K562 (cell line): ENCODE measurements at places on chromosomes 3 and 15.

DNA sequence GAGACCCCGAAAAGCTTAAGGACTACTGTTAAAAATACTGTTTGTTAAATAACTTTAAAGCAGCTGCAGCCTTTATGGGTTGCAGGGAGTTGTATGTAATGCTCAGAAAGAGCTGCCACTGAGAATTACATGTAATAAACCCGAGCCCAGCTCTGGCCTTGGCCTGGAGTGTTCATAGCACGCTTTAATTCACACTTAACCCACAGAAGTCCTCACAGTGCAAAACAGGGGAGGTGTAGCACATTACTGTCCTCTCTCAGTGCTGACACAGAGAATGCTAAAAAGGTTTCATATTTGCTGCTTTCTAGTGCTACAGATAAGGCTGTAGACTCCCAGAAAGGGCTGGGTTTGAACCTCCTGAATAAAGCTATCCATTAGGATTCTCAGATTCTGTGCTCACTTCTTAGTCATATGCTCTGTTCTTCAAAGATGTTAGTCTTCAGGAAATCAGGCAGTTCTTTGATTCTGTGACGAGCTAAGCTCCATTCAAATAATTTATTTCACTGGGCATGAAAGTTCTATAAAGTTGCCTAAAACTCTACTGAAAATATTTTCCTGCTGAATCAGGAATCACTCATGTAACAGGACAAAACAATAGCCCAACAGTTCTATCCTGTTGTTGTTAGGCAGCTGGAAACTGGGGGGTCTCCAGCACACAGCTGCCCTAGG is 108.0 kb downstream of the SENP2 start:
- DNase-seq, result no peak
- H3K4me1 ChIP-seq, result no peaks in the 10 kb centered on the region
- no peak overlapping the region for H3K4me3 ChIP-seq
- no peak overlapping the region; the same call in 2 of the 3 replicates for H3K27ac ChIP-seq
- peaks cover 26% of the 10 kb centered on the region for H3K36me3 ChIP-seq

- peaks cover 5% of the 10 kb centered on the region; the same call in 1 of the 3 replicates for H3K27me3 ChIP-seq
- H3K36me3 ChIP-seq, result no peaks in the 10 kb centered on the region
- DNase-seq, result no peak
- H3K27ac ChIP-seq, result no peak overlapping the region
- H3K4me3 ChIP-seq, result no peak overlapping the region
These were observed 1.6 kb upstream of the BNC1 start for GRCh38 chr15:83285979-83286553.

DNA sequence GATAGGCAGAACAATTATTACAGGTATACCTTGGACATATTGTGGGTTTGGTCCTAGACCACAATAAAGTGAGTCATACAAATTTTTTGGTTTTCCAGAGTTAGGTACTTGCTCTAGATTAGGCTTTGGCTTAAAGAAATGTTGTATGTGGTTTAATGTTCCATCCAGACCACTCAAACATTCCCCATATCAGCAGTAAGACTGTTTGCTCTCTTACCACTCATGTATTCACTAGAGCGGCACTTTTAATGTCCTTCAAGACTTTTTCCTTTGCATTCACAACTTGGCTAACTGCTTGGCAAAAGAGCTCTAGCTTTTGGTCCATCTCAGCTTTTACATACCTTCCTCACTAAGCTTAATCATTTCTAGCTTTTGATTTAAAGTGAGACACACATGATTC is 250.5 kb upstream of the SETMAR start:
- H3K27me3 ChIP-seq, result no peaks in the 10 kb centered on the region; the same call in 2 of the 3 replicates
- no peaks in the 10 kb centered on the region for H3K4me1 ChIP-seq
- no peaks in the 10 kb centered on the region for H3K36me3 ChIP-seq
- no peak overlapping the region for H3K4me3 ChIP-seq
- no peak for DNase-seq
- H3K27ac ChIP-seq, result no peak overlapping the region

GRCh38 chr15:52023169-52023922 is 4.3 kb downstream of the MAPK6 start:
- no peaks in the 10 kb centered on the region for H3K27me3 ChIP-seq
- H3K4me3 ChIP-seq, result no peak overlapping the region
- H3K27ac ChIP-seq, result peak overlapping the region; percentile 25
- H3K36me3 ChIP-seq, result peaks cover 13% of the 10 kb centered on the region; the same call in 2 of the 3 replicates
- peaks cover 24% of the 10 kb centered on the region for H3K4me1 ChIP-seq

GRCh38 chr15:25795712-25796111 is 67.4 kb downstream of the ATP10A start:
- H3K4me3 ChIP-seq, result no peak overlapping the region
- peaks cover 7% of the 10 kb centered on the region; the same call in 2 of the 3 replicates for H3K27me3 ChIP-seq
- no peak for DNase-seq
- H3K4me1 ChIP-seq, result no peaks in the 10 kb centered on the region

DNA sequence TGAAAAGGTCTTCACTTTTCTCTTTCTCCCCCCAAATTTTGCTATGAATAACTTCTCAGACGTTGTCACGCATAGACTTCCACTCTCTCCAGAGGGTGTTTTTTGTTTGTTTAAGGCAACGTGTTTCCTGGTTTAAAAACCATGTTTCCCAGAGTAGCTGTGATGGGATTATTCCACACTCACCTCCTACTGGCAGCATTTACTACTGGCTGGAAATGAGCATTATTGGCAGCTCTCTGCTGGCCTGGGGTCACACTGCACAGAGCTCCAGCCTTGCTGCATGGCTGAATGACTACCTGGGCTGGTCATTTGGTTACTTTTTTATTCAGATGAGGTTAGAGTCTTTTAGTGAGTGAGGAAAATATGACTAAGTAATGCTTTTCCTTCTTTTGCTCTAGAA is 65.2 kb downstream of the RARB start:
- no peaks in the 10 kb centered on the region for H3K36me3 ChIP-seq
- DNase-seq, result no peak
- no peak overlapping the region for H3K27ac ChIP-seq
- H3K4me1 ChIP-seq, result no peaks in the 10 kb centered on the region
- no peaks in the 10 kb centered on the region for H3K27me3 ChIP-seq

- H3K27ac ChIP-seq, result no peak overlapping the region
- DNase-seq, result no peak
- no peaks in the 10 kb centered on the region for H3K27me3 ChIP-seq
- peaks cover 13% of the 10 kb centered on the region; the same call in 1 of the 3 replicates for H3K36me3 ChIP-seq
- no peaks in the 10 kb centered on the region for H3K4me1 ChIP-seq
- no peak overlapping the region for H3K4me3 ChIP-seq
These were observed 44.5 kb downstream of the XXYLT1 start for GRCh38 chr3:195226445-195226844.

GRCh38 chr3:195003006-195003892 is 267.7 kb downstream of the XXYLT1 start:
- peaks cover 25% of the 10 kb centered on the region for H3K27me3 ChIP-seq
- H3K4me3 ChIP-seq, result no peak overlapping the region
- H3K4me1 ChIP-seq, result peaks cover 14% of the 10 kb centered on the region
- DNase-seq, result no peak

DNA sequence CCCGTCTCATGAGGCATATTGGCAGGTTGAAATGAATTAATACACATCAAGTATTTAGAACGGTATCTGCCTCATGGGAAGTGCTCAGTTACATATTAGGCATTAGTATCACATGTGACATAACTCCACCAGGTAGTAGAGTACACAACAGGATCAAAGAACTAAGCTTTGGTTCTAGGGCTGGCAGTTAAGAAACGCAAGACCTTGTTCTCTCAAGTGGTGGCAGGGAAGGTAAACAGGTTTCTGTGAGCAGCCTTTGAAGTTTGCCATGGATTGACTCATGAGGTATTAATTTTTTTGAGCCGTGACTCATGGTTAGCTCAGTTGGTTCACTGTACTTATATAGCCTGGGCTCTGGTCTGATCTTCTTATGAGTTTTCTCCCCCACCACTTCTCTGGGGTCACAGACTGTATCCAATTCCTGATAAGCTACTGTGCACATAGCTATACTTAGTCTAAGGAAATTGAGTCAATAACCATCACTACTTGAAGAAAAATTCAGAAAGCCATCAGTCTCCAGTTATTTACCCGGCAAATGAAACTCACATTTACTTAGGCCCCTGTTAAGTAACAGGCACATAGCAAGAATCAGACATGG is 155.6 kb upstream of the STT3B start:
- H3K27ac ChIP-seq, result no peak overlapping the region
- no peak overlapping the region for H3K4me3 ChIP-seq
- no peak for DNase-seq
- peaks cover 3% of the 10 kb centered on the region; the same call in 1 of the 2 replicates for H3K27me3 ChIP-seq

DNA sequence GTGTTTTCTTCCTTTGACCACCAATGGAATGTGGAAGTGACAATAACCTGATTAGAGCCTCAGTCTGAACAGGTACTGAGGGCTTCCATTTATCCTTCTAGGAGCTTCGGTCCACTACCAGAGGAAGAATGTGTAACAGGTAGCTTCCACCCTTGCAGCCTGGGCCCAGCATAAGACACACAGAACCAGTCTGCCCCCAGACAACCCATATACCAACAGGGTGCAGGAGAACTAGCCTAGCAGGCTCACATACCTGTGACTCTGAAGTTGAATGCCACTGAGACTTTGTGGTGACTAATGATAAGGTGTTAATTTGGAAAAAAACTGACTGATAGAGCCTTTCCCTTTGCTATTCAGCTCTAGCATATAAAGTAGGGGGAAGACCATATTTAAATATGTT is 166.2 kb downstream of the NEK10 start:
- no peak for DNase-seq
- no peak overlapping the region for H3K4me3 ChIP-seq
- H3K4me1 ChIP-seq, result no peaks in the 10 kb centered on the region
- H3K27ac ChIP-seq, result no peak overlapping the region
- H3K36me3 ChIP-seq, result no peaks in the 10 kb centered on the region
- H3K27me3 ChIP-seq, result no peaks in the 10 kb centered on the region

- peaks cover 4% of the 10 kb centered on the region; the same call in 2 of the 3 replicates for H3K27me3 ChIP-seq
- H3K27ac ChIP-seq, result no peak overlapping the region
- no peaks in the 10 kb centered on the region for H3K36me3 ChIP-seq
- H3K4me1 ChIP-seq, result peaks cover 24% of the 10 kb centered on the region; the same call in 2 of the 3 replicates
These were observed 23.2 kb downstream of the FBLN2 start for GRCh38 chr3:13571831-13572750.

DNA sequence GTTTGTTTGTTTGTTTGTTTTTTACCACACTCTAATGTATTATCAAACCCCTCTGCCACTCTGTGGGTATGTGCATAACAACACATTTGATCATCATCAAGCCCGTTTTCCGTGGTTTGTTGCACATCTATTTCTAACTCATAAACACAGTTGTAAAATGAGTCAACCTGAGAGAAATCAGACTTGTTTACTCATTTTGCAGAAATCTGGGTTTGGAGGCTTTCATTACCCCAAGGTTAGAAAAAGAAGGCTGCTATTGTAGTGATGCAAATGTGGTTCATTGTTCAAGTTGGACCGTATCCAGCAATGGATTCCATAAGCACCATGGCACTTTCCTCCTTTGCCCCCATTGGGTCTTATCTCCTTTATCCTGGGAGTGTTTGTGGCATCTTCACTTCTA is 353.2 kb upstream of the SOX2 start:
- H3K36me3 ChIP-seq, result no peaks in the 10 kb centered on the region
- DNase-seq, result no peak
- no peaks in the 10 kb centered on the region for H3K4me1 ChIP-seq
- no peaks in the 10 kb centered on the region for H3K27me3 ChIP-seq
- H3K4me3 ChIP-seq, result no peak overlapping the region
- no peak overlapping the region for H3K27ac ChIP-seq

GRCh38 chr3:51688206-51688600 is 17.2 kb downstream of the TEX264 start:
- H3K4me1 ChIP-seq, result peaks cover 22% of the 10 kb centered on the region
- peaks cover 44% of the 10 kb centered on the region; the same call in 2 of the 3 replicates for H3K36me3 ChIP-seq
- no peak overlapping the region for H3K4me3 ChIP-seq
- no peak overlapping the region for H3K27ac ChIP-seq
- no peaks in the 10 kb centered on the region for H3K27me3 ChIP-seq
- DNase-seq, result no peak

GRCh38 chr3:49859576-49860305 is 3.4 kb upstream of the TRAIP start:
- H3K4me3 ChIP-seq, result no peak overlapping the region
- H3K4me1 ChIP-seq, result peaks cover 15% of the 10 kb centered on the region
- H3K36me3 ChIP-seq, result no peaks in the 10 kb centered on the region
- H3K27me3 ChIP-seq, result peaks cover 6% of the 10 kb centered on the region; the same call in 2 of the 3 replicates

- H3K36me3 ChIP-seq, result no peaks in the 10 kb centered on the region
- H3K4me1 ChIP-seq, result no peaks in the 10 kb centered on the region
- H3K27ac ChIP-seq, result no peak overlapping the region
- H3K4me3 ChIP-seq, result no peak overlapping the region
These were observed 52.7 kb downstream of the COL6A6 start for GRCh38 chr3:130569461-130570365.

GRCh38 chr3:57133157-57133556 is 32.0 kb downstream of the IL17RD start:
- no peak overlapping the region for H3K4me3 ChIP-seq
- H3K27me3 ChIP-seq, result peaks cover 15% of the 10 kb centered on the region; the same call in 2 of the 3 replicates

DNA sequence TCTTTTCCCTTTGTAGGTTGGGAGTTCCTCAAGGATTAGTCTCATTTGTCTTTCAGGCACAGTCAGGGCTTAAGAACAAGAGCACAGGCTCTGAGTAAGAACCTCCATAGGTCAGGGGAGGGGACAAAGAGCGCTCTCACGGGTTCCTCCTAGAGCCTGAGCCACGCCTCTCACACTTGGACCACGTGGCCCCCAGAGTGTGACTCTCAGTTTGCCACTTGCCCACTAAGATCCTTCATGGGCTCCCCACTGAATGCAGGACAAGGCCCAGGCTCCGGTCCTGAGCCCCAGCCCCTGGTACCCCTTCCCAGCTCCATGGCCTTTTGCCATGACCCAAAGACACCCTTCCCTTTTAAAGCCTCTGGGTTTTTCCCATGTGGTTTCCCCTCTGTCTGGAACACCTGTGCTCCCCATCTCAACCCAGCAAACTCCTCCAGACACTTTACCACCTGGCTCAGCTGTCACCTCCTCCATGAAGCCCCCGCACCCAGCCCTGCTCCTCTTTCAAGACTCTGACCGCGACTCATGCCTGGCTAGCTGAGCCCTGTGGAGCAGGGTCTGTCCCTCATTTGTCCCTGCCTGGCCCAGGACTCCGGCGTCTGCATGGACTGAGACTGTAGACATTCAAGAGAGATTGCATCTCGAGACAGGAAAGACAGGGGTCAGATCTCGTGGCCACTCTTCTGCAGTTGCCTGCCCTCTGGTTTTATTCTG is 32.7 kb downstream of the IQSEC1 start:
- H3K27me3 ChIP-seq, result peaks cover 81% of the 10 kb centered on the region
- no peaks in the 10 kb centered on the region for H3K36me3 ChIP-seq
- DNase-seq, result peak; percentile 63
- H3K4me1 ChIP-seq, result peaks cover 6% of the 10 kb centered on the region; the same call in 2 of the 3 replicates

DNA sequence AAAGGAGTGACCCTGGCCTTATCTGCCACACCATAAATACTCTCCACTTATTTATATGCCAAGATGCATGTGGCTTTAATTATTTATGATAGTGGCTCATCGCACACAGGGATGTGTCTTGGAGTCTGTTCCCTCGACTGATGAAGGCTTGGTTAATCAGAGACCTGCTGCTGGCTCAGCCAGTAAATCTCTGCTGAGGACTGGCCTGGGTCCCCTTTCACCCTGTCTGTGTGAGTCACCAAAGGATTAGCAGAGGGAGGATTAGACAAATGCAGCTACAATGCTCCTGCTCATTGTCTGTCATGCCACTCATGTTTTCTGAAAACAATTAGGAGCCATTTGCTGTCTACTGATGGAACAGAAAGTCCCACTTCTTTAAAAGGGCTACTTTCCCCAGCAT is 226.8 kb downstream of the NTRK3 start:
- DNase-seq, result no peak
- H3K36me3 ChIP-seq, result no peaks in the 10 kb centered on the region
- H3K27ac ChIP-seq, result no peak overlapping the region
- H3K4me1 ChIP-seq, result no peaks in the 10 kb centered on the region
- H3K4me3 ChIP-seq, result no peak overlapping the region
- H3K27me3 ChIP-seq, result no peaks in the 10 kb centered on the region; the same call in 2 of the 3 replicates
